ENCODE measurements at places on chromosomes 12 and 14. TPM values are rescaled to one million over a fixed set of nuclear protein-coding genes. Genes with fewer than 3 reads are reported as not detected.

The SALL2 gene
- total RNA-seq, result 1.0 TPM

The RASSF9 gene
- total RNA-seq, result 1.0 TPM

The RNASE4 gene
- 6.3 TPM for total RNA-seq

The FGF6 gene
- not detected for total RNA-seq

The CARMIL3 gene
- total RNA-seq, result 0.35 TPM

The CLEC2B gene
- 1.3 TPM for total RNA-seq

The TOMM20L gene
- not detected for total RNA-seq

The GALNT9 gene
- total RNA-seq, result 4.7 TPM

The GPR84 gene
- total RNA-seq, result 0.15 TPM

The CDK17 gene
- 11.1 TPM for total RNA-seq

The SLC4A8 gene
- 1.7 TPM for total RNA-seq

The CD69 gene
- total RNA-seq, result not detected

The ANKRD33 gene
- not detected for total RNA-seq

The DIO3 gene
- total RNA-seq, result not detected

The NR1H4 gene
- not detected for total RNA-seq

The KLHL33 gene
- not detected for total RNA-seq

The DRAM1 gene
- 19.8 TPM for total RNA-seq

The FNTB gene
- total RNA-seq, result 21.5 TPM

The LHX5 gene
- not detected for total RNA-seq

The REP15 gene
- 0.22 TPM for total RNA-seq

The TCL1A gene
- total RNA-seq, result not detected

The PLA2G1B gene
- total RNA-seq, result not detected

The MANSC1 gene
- total RNA-seq, result 3.1 TPM

The ASIC1 gene
- total RNA-seq, result 6.1 TPM

The ZFHX2 gene
- total RNA-seq, result 0.76 TPM

The ZBTB42 gene
- total RNA-seq, result 3.0 TPM

The OR5AU1 gene
- not detected for total RNA-seq

The TSHR gene
- not detected for total RNA-seq

The BICDL1 gene
- total RNA-seq, result 4.9 TPM

The TEAD4 gene
- 39.4 TPM for total RNA-seq

The SLC6A12 gene
- 1.3 TPM for total RNA-seq

The STYK1 gene
- 0.30 TPM for total RNA-seq

The CFAP73 gene
- not detected for total RNA-seq

The ZNF740 gene
- 16.1 TPM for total RNA-seq

The SERPINA12 gene
- total RNA-seq, result not detected

The B4GALNT3 gene
- 0.49 TPM for total RNA-seq

All from A549 treated with Mapracorat at 1 μM for 4 hours (cell line).